ENCODE measurements at places on chromosomes 16 and 17.

GRCh38 chr17:80220736-80221215 lies 549 bp downstream of the SLC26A11 start:
- no peak for DNase-seq

DNA sequence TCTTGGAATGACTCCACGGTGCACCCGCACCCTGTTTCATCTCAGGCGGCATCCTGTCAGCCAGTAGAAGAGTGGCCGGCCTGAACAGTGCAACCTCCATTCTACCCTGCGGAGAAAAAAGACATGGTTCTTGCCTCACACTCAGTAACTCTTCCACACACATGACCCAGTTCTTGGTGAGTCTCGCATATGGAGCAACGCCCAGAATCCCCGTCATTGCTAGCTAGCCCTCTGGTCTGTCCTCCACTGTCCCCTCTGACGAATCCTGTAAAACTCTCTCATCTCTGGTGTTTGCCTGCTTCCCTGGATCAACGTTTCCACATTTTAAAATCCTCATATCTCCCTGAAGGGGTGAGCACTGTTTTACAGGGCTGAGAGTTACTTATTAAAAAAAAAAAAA lies 4.2 kb upstream of the RDM1 start:
- DNase-seq = no peak

DNA sequence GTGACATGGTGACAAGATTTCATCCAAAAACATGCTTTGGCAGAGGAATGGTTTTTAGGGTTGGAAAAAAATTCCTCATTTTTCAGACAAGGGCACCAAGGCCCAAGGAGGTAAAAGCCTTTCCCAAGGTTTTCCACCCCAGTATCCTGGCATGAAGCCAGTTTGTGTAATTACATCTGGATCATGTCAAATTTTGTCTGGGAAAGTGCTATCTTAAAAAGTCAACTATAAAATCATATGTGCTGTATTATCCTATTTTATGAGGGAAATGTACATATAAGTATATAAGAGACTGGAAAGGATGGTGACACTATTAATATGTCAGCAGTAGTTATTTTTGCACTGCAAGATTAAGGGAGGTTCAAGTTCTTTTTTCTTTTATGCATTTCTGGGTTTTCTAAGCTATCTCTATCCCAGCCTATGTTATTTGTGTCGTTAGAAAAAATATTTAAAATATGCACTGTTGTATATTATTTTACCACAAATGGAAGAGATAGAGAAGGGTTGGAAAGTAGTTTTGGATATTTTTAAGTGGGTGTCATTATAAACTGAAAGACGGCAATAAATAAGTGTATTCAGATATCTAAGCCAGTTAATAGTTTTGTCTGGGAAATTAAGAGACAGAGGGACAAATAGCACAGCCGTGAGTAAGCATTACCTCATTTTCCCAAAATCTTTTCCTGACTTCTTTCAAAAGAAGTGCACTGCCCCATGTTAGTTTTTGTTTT lies 13.5 kb upstream of the FBXO47 start:
- no peak for DNase-seq

DNA sequence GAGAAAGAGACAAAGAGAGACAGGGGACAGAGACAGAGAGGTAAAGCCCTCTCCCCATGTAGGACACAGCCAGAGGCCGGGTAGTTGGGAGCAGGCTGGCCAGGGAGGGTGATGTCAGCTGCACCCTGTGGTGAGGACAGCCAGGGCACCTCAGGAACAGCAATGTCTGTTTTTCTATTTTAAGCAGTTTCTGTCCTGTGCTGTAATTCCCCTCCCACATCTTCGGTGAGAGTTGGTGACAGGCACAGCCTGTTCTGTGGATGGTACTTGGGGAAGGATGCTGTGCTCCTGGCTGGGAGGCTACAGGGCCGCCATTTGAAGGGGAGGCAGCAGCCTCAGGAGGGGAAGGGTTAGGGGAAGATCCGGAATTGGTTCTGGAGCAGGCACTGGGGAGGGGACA lies 163.5 kb downstream of the SDK2 start:
- DNase-seq = no peak

DNA sequence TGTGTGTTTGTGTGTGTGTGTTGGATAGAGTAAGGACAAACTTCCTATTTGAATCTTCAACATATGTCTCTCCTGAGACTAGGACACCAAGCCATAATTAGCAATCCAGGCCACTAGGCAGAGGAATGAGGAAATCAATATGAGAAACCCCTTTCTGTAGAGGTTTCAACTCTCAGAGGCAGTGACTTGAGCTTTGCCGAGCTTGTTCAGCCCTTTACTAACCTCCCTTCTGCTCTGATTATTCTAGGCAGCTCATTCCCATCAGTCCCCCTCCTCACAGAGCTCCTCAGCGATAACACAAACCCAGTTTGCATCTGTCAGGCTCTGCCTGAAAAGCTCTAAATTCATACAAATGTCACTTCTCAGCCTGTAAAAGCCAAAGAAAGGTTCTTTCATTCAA lies 1030.3 kb downstream of the CDH8 start:
- no peak for DNase-seq

DNA sequence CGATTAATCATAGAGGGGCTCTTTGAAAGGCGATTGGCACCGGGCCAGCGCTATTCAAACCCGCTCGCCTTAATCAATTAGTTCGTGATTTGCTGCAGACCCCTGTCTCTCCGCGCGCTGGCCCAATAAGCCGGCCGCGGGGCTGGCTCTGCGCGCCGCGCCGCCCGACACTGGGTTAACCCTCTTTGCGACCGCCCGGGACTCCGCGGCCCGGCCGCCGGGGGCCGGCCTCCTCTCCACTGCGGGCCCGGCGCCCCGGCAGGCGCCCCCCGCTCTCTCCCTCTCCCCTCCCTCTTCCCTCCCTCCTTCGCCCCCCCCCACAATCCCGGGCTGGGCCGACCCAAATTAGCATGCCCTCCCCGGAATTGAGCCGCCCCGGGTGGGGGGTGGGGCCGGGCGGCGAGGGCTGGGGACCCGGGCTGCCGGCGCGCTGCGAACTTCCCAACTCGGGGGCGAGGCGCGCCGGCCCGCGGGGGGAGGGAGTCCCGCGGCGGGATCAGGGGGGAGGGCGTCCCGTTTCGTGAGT lies 428 bp upstream of the SALL1 start:
- DNase-seq = no peak

DNA sequence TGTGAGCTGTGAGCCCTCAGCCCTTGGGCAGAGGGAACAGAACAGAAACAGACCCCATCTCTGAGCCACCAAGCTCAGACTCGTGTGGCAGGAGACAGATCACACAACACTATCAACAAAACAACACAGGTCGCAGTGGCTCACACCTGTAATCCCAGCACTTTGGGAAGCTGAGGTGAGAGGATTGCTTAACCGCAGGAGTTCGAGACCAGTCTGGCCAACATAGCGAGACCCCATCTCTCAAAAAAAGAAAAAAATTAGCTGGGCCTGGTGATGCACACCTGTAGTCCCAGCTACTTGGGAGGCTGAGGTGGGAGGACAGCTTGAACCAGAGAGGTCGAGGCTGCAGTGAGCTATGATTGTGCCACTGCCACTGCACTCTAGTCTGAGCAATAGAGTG lies 5.5 kb upstream of the QPRT start:
- no peak for DNase-seq
